GM18507 (cell line): ENCODE measurements at places on chromosomes 6 and 20.

DNA sequence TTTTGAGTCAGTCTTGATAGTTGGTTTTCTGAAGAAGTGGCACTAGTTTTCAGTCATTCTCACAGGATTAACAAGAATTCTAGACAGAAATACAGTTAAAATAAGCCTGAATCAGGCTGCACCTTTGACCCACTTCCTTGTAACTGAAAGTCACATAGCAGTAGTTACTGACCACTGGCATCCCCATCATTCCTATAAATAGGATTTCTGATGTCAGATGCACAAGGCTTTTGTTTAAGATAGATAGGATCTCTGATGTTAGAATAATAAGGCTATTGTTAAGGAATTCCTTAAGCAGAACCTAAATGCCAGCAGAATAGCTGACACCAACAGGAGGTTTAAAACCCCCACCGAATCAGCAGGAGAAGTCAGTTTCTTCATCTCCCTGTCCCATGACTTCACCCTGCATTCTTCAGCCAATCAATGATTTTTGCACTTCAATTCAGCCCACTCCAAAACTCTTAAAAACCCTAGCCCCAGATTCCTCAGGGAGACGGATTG lies 30.6 kb upstream of the ZBTB24 start:
- DNase-seq = no peak

DNA sequence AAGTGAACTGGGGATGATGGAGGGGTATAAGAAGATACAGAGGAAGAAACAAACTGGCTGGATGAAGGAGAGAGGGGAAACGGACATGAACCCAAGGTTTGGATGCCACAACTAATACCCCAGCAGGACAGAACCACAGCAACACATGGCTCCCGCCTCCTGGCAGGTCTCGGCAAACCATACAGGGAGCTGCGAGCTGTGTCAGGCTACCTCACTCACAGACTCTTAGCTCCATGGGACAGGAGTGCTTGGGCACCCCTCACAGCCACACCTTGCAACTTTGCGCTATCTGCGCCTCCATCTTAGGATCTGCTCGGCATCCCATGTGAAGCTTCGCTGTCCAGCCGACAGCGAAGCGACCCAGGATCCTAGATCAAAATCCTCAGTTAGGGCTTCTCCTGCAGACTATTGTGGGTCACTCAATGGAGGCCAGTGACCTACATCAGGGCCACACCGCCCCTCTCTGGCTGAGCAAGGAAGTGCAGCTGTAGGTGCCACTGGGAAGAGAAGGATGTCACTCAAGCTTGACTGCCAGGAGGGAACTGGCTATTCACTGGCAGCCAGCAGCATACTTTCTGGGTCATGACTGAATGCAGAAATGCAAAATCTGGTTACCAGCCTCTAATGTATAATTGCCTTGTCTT lies 174.4 kb upstream of the RIN2 start:
- peak; percentile 30 for DNase-seq

- no peak for DNase-seq
Observed at GRCh38 chr6:2149361-2150006, 95.9 kb downstream of the GMDS start.

DNA sequence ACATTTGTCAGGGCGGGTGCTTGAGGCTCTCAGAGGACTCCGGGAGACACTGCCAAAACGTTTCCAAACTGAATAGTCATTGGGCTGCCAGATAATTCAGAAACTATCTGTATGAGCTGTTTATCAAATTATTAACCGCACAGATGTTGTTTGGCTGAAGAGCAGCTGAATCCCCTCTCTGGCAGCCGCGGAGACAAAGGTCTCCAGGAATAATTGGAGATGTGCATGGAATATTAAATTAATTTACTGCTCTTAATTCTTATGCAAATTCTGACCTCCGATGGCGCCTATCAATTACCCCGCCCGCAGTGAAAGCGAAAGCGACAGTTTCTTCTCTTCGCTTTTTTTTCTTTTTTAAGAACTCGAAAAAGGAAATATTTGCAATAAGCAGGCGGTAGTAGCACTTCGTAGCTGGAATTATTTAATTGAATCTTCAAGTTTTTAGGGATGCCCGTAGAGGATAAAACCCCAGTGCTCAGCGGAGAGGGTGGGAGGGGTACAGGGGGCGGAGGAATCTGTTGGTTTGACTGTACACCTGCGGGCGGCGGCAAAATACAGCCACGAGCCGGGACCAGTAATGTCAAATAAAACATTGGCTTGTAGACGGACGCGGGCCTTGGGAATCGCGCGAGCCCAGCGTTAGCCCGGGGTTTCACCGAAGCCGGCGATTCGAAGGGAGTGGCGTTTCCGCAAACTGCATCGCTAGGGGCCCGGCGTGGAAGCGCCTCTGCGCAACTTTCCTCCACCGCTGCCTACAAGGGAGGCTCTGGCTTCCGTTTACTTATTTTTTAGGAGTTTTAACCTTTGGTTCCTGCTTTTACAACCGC lies 6.2 kb downstream of the LINC00237 start:
- DNase-seq = no peak

- DNase-seq = no peak
Observed at GRCh38 chr20:36794116-36794474, 20.5 kb upstream of the DSN1 start.

DNA sequence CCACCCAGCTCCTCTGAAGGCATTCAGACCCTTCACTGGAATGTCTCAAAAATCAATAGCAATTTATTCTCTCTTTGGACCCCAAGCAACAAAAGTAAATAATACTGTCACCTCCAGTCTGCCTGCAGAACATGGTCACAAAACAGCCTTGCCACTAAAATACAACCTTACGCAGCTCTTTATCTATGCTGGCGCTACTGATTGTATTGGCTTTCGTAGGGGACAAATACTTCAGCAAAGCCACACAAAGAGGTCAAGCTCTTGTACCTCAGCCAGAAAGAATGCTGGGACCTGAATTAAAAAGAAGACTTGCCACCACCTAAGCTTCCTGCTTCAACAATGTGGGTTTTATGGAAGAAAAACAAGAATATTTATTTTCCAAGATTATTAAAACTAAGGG lies 57.2 kb downstream of the PRKN start:
- DNase-seq = no peak

DNA sequence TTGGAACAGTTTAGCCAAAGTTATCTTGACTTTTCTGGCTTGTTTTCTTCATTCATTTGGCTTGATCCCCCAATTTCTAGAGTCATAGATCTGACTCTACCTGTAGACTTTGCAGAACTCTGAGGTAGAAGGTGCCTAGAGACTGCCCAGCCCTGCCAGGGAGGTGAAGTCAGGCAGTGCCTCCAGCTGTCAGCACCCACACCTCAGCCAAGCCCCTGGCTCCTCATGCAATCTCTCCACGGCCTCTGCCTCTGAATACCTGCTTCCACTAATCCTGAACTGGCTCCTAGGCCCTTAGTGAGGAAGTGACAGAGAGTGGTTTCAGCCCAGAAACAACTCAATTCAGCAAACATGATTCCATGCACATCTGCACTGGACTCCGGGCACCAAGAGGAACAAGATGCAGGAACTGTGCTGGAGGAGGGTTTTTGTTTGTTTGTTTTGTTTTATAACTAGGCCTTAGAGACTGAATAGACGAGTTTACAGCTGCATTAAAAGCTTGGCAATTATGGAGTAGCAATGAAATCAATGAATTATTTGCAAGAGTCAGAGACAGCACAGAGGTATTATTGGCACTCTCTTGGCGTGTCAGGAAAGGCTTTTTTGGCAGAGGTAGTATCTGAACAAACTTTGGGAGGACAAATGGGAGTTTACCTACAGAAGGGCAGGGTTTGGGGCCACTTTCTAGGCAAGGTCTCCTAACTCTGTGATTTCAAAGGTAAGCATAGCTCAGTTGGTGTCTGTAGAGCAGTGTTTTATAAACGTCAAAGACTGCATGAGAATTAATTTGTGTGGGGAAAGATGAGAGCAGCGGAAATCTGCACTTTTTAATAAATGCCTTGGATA lies 25.2 kb downstream of the TGM3 start:
- DNase-seq = no peak

DNA sequence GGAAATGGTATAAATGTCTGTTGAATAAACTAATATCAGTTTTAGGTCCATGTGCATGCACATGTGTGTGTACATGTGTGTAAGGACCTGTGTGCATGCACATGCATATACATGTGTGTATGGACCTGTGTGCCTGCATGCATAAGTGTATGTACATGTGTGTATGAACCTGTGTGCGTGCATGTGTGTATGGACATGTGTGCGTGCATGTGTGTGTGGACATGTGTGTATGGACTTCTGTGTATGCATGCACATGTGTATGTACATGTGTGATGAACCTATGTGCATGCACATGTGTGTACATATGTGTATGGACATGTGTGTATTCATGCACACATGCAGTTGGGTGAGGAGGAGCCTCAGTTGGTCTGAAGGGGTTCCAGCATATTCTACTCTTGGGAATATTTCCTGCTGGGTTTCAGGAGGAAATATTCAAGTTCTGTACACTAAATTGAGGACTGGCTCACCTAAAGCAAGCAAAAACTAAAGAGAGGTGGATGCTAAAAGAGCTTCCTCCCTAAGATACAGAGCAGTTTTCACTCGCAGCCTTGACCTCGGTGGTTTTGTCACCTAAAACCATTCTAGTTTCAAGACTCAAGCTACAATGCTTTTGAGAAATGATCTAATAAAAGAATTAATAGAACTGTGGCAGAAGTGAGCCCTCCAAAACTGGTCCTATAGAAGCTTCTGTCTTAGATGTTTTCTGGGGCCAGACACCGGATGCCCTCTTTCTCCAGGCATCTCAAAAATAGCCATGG lies 742.8 kb downstream of the MAFB start:
- no peak for DNase-seq

- no peak for DNase-seq
Observed at GRCh38 chr6:47229255-47229654, 80.5 kb downstream of the TNFRSF21 start.

GRCh38 chr6:109424946-109425345 lies 15.5 kb downstream of the PPIL6 start:
- DNase-seq = no peak

DNA sequence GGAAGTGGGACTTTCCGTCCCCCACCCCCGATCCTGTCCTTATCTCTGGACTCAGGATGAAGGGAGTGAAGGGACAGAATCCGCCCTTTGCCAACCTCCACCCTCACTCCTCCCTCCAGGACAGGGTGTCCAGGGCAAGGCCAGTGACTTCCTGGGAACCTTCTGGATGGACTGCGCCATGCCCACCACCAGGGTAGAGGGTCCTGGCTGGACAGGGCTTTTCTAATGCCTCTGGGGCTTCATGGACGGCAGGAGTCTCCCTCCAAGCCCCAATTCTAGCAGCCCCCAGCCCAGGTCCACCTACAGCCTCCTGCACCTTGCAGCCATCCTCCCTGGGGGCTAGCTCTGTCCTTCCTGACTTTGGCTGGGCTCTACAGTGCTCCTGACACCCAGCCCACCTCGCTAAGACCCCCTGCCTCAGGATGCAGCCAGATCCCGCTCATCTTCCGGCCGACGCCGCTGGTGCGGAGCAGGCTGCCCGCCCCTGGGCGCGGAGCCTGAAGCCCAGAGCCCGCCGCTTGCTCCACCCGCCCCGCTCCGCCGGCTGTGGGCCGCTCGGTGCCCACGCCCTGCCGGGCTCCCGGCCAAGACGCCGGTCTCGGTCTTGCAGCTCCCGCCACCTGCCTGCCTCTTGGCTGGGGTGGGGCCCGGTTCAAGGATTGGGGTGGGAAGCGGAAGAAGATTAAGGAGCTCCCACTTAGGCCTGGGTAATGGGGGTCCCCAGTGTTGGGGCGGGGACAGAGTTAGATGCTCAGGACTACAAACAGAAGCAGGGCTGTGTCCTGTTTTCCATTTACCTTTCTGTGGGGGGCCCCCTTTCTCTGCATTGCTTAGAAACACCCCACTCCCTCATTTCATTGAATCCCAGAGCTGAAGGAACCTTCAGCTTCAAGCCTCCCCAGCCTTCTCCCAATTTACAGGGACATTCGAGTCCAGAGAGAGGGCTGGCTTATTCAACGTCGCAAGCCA lies 72.8 kb downstream of the MDGA1 start:
- no peak for DNase-seq

DNA sequence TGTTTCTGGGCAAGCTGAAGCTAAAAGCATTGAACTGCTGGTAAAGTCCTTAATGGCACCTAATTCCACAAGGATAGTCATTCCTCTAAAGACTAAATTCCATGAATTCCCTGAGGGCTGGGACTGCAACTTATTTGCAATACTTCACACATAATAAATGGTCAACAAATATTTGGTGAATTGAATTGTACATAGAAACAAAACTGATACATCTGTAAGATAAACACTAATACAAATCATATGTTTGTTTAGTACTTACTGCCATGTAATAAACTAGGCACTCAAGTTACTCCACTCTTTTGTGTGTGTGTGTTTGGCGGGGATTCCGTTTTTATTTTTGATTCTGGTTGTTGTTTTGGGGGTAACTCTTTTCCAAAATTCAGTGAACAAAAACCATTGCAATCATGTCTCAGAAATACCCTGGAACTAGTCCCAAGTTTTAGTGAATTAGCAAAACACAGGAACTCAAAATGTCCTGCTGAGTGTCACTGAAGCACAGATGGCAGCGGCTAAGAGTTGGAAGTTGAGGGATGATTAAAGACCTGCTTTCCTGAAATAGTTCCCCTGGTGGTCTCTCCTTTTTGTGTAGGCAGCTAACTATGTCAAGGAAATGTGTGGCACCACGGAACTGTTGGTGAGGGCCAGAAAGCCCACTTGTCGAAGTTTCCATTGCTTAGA lies 74.8 kb upstream of the SNRPB2 start:
- DNase-seq = no peak

DNA sequence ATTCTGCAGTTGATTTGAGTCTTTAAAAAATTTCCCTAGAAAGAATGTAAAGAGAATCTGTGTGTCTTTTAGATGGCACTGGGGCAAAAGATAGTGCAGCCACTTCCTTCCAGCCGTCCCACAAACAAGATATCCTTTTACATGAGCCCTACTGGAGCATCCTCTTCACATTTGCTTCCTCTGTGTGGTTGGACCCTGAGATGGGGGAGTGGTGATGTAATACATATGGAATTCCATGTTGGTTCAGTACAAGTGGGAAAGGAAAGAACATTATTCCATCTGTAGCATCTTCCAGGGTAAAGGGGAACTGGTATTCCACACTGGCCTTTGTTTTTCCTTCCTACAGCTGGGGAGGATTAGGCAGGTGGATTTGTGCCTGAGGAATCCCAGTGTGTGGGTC lies 78.9 kb upstream of the ISM1 start:
- DNase-seq = no peak

- DNase-seq = no peak
Observed at GRCh38 chr6:3326184-3326971, 67.6 kb downstream of the PSMG4 start.

DNA sequence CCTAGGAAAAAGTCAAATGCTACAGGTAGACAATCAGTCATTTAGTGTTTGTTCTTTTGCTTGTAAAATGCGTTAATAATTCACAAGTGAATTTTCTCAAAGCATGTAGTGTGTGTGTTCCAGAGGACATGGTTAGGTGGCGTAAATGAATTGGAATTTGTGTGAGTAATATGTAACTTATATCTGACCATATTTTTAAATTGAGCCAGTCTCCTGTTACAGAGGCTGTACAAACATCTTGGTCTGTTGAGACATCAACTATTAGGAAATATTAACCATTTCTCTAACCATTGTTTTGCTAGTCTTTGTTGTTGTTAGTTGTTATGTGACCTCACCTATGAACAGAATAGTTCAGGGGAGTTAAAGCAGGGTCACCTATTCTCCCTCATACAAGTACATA lies 22.7 kb downstream of the MCM8 start:
- no peak for DNase-seq

- DNase-seq = no peak
Observed at GRCh38 chr20:49705358-49705757, 8.3 kb downstream of the B4GALT5 start.

GRCh38 chr6:108737594-108738546 lies 110.4 kb upstream of the ARMC2 start:
- no peak for DNase-seq

- DNase-seq = no peak
Observed at GRCh38 chr20:62792182-62792939, 3.9 kb upstream of the MRGBP start.

- DNase-seq = no peak
Observed at GRCh38 chr6:1598886-1599285, 10.8 kb upstream of the FOXC1 start.
